ENCODE measurements at places on chromosomes 4 and X.

DNA sequence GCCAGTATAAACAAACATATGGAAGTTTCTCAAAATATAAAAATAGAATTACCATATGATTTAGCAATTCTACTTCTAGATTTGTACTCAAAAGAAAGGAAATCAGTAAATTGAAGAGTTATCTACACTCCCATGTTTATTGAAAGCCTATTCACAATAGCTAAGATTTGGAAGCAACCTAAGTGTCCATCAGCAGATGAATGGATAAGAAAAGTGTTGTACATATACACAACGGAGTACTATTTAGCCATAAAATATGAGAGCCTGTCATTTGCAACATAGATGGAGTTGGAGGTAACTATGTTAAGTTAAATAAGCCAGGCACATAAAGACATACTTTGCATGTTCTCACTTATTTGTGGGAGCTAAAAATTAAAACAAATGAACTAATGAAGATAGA lies 257.8 kb downstream of the TEX13C start:
- no peak for DNase-seq

- no peak for DNase-seq
Measured at GRCh38 chr4:151324124-151324751, 1.2 kb downstream of the SH3D19 start.

- no peak for DNase-seq
Measured at GRCh38 chrX:134161162-134161561, 75.8 kb upstream of the CCDC160 start.

DNA sequence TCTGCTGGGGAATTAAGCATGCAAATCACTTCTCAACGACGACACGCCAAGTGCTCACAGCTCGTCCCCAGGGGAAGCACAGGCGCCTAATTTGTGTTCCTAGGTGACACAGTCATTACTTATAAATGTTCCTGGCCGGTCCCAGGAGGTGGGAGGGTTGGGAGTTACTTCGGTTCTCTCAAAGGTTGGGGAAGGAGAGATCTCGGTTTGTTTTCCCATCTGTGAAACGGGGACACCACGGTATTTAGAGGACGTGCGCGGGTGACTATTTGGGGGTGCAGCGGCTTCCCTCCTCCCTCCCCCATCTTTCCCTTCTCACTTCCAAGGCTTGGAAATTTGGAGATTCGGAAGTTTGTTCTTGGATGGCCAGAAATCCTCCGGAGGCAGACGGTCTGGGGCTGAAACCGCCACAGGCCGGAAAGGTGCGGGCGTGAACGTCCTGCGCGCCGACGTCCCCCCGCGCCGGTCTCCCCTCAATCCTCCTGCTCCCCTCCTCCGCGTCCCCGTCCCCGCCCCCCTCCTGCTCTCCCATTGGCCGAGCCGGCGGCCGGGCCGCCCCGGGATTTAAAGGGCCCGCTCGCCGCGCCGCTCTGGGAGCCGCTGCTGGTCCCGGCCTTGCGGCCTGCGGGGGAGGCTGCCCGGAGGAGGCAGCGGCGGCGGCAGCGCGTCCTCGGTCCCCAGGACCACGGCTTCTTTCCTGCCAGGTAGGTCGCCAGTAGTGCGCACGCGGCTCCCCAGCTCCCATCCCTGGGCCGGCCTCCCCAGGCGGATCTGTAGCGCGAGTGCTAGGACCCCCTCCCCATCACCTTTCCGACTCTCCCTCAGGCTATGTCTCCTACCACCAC lies at the start of gene PORCN:
TSS of gene PORCN (plus strand) at position 593 of the 845 bp plus-strand sequence. CDS start 829 bp downstream, outside the sequence.
- peak; percentile 59 for DNase-seq

DNA sequence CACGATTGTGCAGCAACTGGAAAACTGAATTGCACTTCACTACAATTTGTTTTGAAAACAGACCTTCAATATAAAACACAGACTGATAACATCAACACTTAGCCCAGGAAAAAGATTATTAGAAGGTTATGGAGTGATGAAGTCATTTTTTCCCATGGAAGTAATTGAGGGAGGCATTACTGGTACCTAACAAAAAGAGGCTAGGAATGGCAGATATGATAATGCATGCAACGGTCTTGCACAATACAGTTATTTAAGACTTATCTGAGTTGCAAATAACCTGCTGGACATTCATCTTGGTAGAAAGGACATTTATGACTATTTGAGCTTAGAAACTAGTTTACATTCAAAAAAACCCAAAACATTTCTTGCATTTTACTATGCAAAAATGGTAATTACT lies 1031.9 kb downstream of the FAT4 start:
- no peak for DNase-seq

DNA sequence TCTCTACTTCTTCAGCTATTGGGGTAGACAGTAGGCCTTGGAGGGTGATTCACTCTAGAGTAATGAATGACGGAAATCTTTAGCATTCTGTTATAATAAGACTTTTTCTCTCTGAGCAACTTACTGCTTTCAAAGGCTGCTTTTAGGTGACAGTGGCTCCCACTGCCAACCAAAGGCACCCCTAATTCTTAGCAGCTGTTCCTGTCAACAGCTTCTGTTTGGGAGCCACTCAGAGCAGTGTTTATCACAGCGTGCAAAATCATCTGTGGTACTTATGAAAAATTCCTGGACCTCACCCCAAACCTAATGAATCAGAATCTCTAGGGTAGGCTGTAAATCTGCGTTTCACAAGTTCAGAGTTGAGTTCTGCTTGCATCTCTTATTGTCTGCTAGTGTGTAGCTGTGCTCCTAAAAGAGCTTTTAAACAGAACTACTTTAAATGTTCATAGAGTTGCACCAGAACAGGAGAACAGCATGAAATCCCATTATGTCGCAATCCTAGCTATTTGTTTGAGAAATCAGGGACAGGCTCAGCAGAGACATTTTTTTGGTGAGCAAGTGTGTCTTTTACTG lies 52.8 kb upstream of the POU4F2 start:
- peak; percentile 78 for DNase-seq

GRCh38 chr4:152896811-152897210 lies 39.3 kb upstream of the FHDC1 start:
- peak; percentile 4 for DNase-seq

DNA sequence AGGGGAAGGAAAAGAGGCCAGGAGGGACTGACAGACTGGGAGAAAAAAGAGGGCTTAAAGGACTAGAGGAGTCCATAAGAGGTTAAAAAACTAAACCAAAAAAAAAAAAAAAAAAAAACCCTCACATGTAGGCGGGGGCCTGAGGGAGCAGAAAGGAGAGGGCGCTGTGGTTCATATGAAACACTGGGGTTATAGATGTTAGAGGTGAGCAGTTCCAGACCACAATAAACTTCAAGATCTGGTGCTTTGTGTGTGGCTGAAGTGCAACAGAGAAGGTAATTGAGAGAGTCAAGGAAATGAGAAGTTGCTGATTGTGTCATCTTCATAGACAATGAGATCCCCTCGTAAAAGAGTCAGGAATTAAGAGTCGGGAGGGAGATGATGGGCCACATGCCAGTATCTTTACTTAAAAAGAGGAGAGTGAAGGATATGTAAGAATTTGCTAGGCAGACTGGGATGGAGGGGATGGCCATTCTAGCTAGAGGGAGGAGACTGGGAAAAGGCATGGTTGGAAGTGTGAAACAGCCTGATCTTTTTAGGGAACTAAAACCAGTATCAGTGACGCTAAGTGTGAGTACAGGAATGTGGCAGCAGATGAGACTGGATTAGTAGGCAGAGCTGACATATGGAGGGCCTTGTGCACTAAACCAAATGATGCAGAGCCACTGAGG lies 18.4 kb upstream of the OGT start:
- DNase-seq, result no peak

- no peak for DNase-seq
Measured at GRCh38 chr4:69759189-69759604, 1.2 kb downstream of the SULT1B1 start.

- DNase-seq, result no peak
Measured at GRCh38 chr4:83828601-83829000, 292.7 kb downstream of the GPAT3 start.
